ENCODE measurements at places on chromosomes 3 and 15.
A peak's percentile ranks its signal among the peaks of the same experiment; 100 is the strongest.

GRCh38 chr15:27742751-27743477 lies 356.2 kb downstream of the OCA2 start:
- DNase-seq, result no peak

- no peak for DNase-seq
Measured at GRCh38 chr3:47028146-47028545, 48.7 kb downstream of the NBEAL2 start.

DNA sequence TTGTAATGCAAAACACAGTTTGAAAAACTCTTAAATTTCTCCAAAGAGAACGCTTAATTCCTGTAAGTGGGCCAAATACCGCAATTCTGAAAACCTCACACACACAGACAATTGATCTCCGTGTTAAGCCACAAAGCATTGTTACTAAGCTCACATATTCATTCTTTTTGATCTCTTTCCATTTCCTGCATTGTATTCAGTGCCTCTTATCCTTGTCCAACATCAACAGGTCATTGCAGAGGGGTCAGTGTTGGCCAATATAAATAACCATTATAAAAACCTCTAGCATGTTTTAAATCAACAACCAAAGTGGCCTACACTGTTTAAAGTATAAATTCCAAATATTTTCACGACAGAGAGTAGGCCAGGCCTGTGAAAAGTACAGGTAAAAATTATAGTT lies 171.1 kb downstream of the PDZRN3 start:
- DNase-seq, result no peak

- DNase-seq, result no peak
Measured at GRCh38 chr3:148439254-148439822, 258.4 kb upstream of the AGTR1 start.

DNA sequence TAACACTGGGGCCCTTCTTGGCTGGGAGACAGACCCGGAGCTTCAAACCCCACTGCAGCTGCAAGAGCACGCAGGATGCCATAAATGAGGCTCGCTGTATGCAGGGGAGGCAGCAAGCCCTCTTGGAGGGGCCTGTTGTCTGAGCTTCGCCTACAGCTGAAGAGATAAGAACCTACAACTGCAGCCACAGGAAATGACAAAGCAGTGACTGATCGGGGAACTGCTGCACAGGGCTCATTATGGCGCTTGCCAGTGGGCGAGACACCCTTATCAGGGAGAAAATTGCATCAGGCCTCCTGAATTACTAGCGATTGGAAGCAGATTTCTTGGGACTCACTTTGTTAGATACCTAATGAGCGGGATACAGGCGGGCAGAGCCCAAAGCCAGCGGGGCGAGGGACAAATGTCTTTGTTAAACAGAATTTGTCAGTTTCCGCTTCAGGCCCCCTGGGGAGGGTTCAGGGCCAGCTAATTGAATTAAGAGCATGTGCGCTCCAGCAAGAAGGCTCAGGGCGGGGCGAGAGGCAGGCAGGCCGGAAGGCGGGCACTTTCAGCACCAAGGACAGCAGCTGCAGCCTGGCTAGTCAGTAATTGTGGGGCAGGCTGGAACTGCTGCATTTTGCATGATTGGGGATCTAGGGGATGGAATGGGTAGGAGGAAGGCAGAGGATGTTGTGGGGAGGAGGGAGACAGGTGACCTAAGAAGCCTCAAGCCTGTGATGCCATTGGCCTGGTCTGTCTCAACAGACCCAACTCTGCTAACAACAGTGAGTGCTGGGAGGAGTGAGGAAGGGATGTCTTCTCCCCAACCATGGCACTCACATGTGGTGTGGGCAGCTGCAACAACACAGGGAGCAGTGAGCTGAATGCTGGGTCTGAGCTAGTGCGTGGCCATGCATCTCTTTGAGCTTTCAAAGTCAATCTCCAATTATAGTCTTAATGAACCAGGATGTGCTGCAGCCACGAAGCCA lies 55.3 kb downstream of the CCDC33 start:
- peak; percentile 89 for DNase-seq

DNA sequence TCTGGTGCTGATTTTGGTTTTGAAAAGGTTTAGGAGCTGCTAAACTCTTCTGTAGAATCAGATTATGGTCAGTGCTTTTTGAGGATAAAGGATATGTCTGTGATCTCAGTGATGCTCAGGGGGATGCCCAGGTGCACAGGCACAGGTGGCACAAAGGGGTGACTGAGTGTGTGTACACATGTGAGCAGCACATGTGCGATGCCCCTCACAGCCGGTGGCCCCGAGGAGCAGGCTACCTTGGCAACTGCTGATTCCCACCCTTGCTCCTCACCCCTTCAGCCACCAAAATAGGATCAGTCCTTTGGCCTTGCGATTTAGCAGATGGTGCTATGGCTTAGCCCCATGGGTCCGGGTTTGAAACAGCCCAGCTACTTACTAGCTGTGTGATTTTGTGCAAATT lies 51.1 kb downstream of the POMGNT2 start:
- no peak for DNase-seq

GRCh38 chr3:119588112-119588511 lies 8.8 kb downstream of the ADPRH start:
- no peak for DNase-seq

DNA sequence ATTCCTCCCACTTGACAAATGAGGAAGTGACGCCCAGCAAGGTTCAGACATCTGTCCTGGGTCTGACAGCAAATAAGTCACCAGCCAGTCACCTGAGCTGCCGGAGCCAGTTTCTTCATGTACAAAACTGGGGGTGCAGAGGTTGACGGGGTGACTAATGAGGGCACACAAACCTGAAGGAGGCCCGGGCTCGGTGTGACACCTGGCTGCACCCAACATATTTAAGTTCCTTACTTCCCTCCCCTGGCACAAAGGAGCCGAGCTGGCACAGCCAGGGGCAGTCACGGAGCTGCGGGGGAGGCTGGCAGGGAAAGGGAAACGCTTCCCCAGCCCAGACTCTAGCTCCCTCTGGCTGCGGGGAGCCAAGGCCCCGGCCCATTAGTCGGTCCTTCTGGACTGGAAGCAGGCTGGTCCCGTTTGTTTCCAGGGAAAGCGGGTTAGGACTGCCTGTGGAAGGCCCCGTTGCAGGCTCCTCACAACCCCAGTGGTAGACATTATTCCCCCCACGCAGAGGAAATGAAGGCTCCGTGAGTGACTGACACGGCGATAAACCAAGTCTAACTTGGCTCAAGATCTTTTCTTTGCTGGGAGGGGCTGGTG lies 2.3 kb downstream of the FBXL22 start:
- peak; percentile 86 for DNase-seq

DNA sequence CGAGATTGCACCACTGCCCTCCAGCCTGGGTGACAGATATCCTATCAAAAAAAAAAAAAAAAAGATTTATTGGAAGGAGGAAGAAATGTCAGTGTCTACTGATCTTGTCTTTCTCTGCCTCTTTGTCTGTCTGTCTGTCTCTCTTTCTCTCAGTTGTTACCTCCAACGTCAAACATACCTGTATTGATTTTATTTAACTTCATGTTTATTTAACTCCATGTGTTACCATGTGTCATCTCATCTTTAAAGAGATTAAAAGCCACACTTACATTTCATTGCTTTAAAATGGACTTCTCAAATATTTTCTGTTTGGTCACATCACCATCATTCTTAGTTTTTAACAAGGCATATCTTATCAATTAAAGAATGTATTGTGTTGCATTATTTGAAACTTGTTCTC lies 9.4 kb downstream of the CLDN11 start:
- no peak for DNase-seq

GRCh38 chr3:43247561-43248184 lies 38.7 kb upstream of the SNRK start:
- no peak for DNase-seq

- no peak for DNase-seq
Measured at GRCh38 chr3:51581524-51581923, 43.0 kb downstream of the RAD54L2 start.

DNA sequence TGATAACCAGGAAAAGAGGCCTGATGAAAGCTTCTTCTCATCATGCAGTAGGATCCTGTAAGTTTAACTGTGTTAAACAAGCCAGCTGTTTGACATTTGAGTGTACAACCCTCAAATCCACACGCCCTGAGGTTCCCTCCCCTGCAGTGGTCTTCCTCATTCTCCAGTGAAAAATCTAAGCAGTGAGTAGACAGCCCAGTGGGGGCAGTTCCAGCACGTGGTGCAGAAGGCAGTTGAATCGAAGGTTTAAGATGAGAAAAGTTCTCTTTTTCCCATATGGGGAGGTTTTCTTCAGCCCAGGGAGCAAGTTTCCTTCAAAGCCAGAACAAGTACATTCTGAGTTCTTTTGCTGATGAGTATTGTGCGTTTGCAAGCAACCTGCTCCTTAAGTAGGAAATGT lies 174.5 kb downstream of the NR2F2 start:
- DNase-seq, result no peak

- no peak for DNase-seq
Measured at GRCh38 chr3:48460517-48460902, 14.0 kb downstream of the ATRIP start.

GRCh38 chr3:14885307-14885706 lies 62.1 kb upstream of the NR2C2 start:
- DNase-seq, result no peak

DNA sequence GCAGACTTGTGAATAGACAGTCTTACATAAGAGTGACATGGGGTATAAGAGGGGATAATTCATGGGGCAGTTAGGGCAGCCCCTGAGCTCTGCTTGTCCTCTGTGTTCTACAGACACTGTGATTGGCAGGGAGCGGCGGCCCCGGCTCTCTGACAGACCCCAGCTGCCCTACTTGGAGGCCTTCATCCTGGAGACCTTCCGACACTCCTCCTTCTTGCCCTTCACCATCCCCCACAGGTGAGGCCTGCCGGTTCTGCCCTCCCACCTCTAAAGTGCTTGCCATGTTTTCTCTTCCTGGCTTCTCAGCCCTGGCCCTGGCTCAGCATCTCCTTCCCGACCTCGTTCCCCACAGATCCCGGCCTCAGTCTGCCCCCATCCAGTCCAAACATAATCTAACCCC lies 3.4 kb downstream of the CYP1A2 start:
- no peak for DNase-seq

DNA sequence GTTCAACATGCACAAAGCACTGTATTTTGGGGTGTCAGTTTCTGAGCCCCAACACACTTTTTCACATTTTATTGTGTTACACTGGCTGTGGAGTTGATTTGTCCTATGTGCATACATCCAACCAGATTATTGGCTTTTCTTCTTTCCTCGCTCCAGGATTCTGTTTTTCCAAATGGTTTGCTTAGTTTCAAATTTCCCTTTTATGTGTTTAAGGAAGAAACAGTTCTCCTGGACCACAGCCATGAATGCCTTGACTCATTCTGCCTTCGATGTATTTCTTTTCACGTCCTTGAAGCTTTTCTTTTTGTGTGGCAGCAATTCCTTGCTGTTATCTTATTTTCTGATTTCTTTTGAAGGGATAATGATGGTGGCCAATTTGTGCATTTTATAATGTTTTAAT lies 53.8 kb downstream of the CACNA2D3 start:
- DNase-seq, result no peak

- peak; percentile 82 for DNase-seq
Measured at GRCh38 chr3:183254487-183255347, 1.7 kb downstream of the B3GNT5 start.

DNA sequence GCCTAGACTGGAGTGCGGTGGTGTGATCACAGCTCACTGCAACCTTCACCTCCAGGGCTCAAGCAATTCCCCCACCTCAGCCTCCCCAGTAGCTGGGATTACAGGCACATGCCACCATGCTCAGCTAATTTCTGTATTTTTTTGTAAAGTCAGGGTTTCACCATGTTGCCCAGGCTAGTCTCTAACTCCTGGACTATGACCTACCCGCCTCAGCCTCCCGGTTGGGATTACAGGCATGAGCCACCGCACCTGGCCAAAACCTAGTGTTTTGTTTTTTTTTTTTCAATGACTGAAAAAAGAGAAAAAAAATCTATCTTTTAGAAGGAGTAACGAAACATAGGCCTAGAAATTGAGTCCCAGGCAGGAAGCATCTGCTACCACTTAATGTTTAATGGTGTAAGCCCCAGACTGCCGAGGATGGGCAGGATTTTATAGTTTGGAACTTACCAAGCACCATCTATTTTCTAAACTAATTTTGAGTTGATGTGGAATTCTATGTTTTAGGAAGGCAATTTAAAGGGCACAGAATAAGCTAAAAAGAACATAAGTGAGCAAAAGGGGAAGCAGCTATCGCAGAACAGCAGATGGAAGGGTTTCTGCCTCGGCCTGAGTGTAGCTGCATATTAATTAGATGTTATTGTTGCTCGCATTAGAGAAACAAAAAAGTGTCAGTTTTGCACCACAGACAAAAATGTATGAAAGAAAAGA lies 24.2 kb upstream of the CA12 start:
- DNase-seq, result peak; percentile 15

Measured in cardiac septum (tissue), 1 donor.